ENCODE measurements at places on chromosomes 5 and 9. TPM values are rescaled to one million over a fixed set of nuclear protein-coding genes. Genes with fewer than 3 reads are reported as not detected.

The IL13 gene
- not detected for total RNA-seq

The CCNO gene
- 1.1 TPM for total RNA-seq

The CCDC171 gene
- total RNA-seq, result 2.2 TPM

The DNAI1 gene
- 0.03 TPM for total RNA-seq

The CSF1R gene
- 0.69 TPM for total RNA-seq

The PCDHGA9 gene
- total RNA-seq, result 5.5 TPM

The SLCO6A1 gene
- total RNA-seq, result not detected

The HTR1A gene
- total RNA-seq, result not detected

The TOR4A gene
- 19.7 TPM for total RNA-seq

The PTRH1 gene
- total RNA-seq, result 17.3 TPM

The ORM2 gene
- total RNA-seq, result not detected

The ARID3C gene
- total RNA-seq, result 0.36 TPM

The FIBCD1 gene
- 10.7 TPM for total RNA-seq

The C5orf58 gene
- not detected for total RNA-seq

The PITX1 gene
- total RNA-seq, result 3.5 TPM

The GARIN3 gene
- not detected for total RNA-seq

The PCDHGB6 gene
- total RNA-seq, result 4.8 TPM

The PCDHA10 gene
- total RNA-seq, result 0.50 TPM

The HNRNPA0 gene
- 11.7 TPM for total RNA-seq

The THBS4 gene
- 2.1 TPM for total RNA-seq

The TYRP1 gene
- 2.5 TPM for total RNA-seq

The PTGR1 gene
- total RNA-seq, result 67.4 TPM

The PCDHA7 gene
- total RNA-seq, result 1.7 TPM

The BARHL1 gene
- not detected for total RNA-seq

The CA9 gene
- total RNA-seq, result 181 TPM

The DPM2 gene
- 12.9 TPM for total RNA-seq

The OR13F1 gene
- not detected for total RNA-seq

The SOWAHA gene
- total RNA-seq, result under 0.01 TPM

The DND1 gene
- total RNA-seq, result 0.13 TPM

The MARCHF11 gene
- total RNA-seq, result not detected

The SLC1A3 gene
- 20.0 TPM for total RNA-seq

The PURA gene
- total RNA-seq, result 45.0 TPM

The CCL28 gene
- total RNA-seq, result 20.9 TPM

The ANXA2R gene
- 1.8 TPM for total RNA-seq

The CDH6 gene
- total RNA-seq, result 91.5 TPM

The CDH9 gene
- not detected for total RNA-seq

The ALDOB gene
- total RNA-seq, result not detected
